ENCODE measurements at places on chromosomes 13 and 19. TPM values are rescaled to one million over a fixed set of nuclear protein-coding genes. Genes with fewer than 3 reads are reported as not detected.

- no peak for DNase-seq
These were observed 54.8 kb downstream of the EPS15L1 start for GRCh38 chr19:16416991-16417390.

GRCh38 chr19:32392901-32393300, 12.7 kb upstream of the DPY19L3 start:
- DNase-seq: no peak

The ERF gene
- total RNA-seq: 7.7 TPM

GRCh38 chr19:55778331-55778730, 9.4 kb downstream of the RFPL4AL1 start:
- DNase-seq: no peak

DNA sequence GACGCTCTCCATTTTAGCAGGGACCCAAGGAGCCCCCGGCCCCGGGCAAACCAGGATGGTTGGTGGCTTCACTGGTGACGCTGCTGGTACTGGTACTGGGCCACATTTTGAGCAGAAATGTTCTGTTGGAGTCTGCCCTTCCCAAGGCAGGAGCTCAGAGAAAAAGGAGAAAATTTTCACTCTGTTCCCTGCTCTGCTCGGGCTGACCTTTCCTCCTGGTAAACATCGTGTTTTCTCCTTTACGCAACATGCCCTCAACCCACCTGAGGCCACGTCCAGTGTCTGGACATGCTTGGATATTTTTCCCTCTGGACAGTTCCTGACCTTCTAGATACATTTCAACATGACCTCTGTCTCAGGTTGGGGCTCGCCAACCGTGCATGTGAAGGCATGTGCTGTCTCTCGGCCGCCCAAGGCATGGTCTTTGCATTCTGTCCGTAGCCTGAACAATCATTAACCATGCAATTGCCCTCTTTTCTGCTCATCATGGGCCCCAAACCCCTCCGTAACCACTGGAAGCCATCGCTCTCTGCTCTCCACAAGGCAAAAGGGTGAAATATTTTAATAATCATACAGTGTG, 115.2 kb upstream of the PEG3 start:
- DNase-seq: no peak

DNA sequence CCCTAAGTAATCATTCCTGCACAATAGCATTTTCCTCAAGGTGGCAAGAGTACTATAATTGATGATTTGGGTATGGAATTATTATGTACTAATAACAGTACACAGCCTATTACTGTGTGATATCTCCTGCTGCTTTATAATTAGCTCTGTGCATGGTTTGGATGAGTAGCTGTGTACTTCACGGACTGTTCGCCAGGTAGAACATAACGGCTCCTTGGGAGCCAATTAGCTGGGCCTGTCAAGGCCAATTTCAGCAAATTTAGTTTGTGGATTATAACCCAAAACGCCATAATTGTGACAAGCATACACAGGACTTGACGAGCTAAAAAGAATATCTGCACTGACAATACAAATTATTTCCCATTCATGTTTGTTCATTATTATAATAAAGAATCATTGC, 1584.2 kb downstream of the SLITRK1 start:
- no peak for DNase-seq

The METTL21C gene
- total RNA-seq: 0.41 TPM

Measured in frontal cortex (tissue), 4 donors.